ENCODE measurements at places on chromosomes 6 and 20.

DNA sequence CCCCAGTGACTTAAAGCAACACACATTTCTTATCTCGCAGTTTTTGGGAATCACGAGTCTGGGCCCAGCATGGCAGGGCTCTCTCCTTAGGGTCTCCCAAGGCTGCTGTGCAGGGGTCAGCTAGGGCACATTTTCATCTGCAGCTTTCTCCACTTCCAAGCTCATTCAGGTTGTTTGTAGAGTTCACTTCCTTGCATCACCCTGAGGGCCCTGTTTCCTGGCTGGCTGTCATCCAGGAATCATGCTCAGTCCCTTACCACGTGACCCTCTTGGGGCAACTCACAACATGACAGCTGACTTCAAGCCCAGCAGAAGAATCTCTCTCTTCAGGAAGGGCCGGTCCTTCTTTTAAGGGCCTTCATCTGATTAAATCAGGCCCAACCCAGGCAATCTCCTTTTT is 21.3 kb downstream of the SNAP25 start:
- DNase-seq, result no peak

DNA sequence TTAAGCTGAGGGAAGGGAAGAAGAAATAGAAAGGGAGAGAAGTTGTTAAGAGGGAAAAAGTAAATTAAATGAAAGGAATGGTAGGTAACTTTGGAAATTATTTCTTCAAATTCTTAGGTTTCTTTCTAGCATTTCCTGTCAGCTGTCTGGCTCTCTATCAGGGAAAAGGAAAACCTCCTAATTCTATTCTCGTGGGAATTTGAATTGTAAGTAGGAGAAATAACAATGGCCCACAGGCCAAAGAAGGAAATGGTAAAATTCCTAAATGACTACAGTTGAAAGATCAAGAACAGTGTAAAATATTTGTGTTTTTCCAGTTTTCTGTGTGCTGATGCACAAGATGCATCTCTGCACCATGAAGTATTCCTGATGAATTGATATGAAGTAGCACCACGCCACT is 173.0 kb downstream of the IBTK start:
- no peak for DNase-seq

GRCh38 chr20:1130847-1131246 is 12.4 kb downstream of the PSMF1 start:
- DNase-seq, result no peak

- DNase-seq, result no peak
Measured at GRCh38 chr6:21158873-21159272, 434.7 kb upstream of the SOX4 start.

DNA sequence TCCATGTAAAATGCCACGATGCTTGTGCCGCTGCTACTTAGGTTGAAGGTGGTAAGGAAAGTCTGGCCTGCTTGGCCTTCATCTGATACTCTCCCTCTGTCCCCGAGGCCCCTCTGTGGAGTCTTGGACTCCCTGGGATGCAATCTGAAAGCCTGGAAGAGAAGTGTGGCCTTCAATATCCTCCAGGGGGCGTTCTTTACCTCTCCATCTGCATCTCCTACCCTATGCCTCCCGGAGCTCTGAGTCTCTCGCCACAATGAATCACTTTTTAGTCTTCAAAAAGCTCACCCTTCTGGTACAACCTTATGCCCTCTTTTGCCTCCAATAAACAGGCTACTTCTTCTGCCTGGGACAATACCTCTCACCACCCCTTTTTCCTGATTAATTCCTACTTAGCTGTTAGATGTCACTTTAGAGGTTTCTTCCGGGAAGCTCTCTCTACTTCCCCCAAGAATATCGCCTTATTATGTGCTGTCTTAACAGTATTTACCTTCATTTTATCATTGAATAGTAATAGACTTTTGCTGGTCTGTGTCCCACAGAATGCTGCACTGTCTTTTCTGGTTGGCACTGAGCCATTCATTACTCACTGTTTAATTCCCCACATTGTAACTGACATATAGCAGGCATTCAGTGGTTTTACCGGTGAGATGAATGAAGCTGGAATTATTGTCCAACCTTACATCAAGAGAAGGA is 13.9 kb upstream of the ATG5 start:
- no peak for DNase-seq

- no peak for DNase-seq
Measured at GRCh38 chr6:37936906-37937305, 117.4 kb downstream of the ZFAND3 start.

DNA sequence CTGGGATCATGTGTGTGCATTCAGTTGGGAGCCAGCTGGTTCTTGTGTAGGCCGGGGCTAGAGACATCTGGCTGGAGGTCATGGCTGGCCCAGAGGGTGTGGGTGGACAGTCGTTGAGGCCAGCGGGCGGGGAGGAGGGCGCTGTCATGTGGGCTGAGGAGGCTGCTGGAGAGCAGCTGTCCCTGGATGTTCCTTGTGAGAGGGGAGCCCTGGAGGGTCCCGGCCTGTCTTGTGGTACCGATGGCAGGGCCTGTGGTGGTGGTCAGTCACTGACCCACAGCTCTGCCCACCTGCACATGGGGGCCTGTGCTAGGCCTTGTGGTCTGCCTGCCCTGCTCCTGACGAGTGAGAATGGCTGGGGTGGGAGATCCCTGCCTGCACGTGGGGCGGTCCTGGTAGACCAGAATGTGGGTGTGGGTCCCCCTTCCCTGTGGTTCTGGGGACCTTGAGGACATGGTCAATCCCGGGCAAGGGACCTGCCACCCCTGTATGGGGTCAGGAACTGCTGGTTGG is 1.9 kb upstream of the C20orf204 start:
- no peak for DNase-seq

DNA sequence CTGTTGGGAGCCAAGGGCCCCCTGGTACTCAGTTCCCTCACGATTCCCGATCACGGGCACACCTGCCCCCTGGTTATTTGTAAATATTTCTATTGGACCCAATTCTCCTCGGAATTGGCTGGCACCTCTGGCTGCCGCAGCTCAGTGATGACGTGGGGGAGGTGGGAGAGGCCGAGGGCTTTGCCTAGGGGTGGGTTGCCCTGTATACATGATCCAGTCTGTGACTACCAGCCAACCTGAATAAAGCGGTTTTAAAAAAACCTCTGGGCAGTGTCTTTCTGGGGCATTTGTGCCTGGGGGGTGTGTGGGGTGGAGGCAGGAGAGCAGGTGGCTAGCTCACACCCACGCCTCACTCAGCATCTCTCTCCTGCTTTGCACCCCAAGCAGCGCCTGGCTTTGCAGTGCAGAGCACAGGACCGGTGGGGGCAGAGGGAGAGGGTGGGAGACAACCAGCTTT is 42.2 kb downstream of the VSTM2L start:
- DNase-seq, result no peak

DNA sequence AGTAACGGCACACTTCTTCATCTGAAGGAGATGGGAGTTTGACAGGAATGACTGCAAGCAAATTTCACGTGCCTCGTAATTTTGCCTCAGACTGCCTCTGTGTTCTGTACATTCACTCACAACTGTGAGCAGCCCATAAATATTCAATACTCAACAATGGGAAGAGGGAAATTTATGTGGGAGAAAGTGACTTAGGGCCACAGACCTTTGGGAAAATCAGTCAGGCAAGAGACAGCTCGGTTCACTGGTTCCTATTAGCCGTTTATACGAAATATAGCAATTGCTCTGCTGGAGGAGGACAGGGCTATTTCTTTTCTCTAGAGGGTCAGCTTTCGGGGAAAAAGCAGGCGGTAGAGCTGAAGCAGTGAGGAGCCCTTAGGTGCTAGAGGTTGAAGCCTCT is 28.0 kb downstream of the OPN5 start:
- DNase-seq, result no peak

DNA sequence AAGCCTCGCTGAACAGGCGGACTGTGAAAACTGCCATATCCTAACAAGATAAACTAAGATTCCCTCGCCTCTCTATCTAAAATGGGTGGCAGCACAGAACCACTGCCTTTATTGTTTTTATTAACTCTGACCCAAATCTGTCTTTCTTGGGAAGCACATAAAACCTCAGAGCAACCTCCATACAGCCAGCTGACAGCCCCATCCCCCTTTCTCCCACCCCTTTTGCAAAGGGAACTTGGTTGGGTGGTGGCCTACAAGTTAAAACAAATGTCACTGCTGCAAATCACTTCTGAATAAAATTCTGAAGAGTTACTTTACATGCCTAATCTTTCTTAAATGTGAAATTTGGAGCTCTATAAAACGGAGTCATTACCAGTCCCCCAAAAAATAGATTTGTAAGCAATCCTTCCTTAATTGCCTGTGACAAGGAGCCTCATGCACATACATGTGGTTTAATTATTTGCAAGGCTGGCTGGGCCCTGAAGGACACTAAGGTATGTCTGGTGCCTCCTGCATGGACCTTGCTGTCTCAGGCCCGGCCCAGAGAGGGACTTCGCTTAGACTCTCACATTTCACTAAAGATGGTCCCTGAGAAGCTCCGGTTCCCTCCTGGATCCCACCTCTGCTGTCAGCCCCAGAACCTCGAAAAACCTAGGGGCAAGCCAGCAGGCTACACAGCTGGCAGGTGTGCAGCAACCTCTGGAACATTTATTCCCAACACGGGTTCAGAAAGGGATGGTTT is 21.7 kb downstream of the PXDC1 start:
- DNase-seq, result no peak

DNA sequence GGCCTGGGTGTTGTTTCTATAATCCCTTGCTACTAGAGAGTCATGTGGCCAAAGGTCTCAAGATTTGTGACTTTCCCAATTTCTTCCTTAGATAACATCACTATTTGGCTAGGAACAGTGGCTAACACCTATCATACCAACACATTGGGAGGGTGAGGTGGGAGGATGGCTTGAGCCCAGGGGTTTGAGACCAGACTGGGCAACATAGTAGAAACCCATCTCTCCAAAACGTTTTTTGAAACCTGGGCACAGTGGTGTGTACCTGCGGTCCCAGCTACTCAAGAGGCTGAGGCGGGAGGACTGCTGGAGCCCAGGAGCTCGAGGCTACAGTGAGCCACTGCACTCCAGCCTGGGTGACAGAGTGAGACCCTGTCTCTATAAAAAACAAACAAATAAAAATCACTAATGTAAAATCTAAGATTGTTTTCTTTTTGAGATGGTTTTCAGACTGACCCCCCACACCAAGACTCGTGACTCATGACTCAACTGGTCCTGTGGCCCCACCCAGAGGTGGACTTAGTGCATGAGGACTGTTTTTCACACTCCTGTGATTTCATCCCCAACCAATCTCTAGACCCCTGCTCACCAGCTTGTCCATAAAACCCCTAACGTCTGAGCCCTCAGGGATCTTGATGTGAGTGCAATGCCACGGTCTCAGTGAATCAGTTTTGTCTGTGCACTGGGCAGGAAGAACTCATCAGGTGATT is 48.3 kb upstream of the KIF16B start:
- DNase-seq, result no peak

GRCh38 chr6:16698162-16698533 is 63.1 kb downstream of the ATXN1 start:
- no peak for DNase-seq

GRCh38 chr6:124887872-124888580 is 74.2 kb upstream of the RNF217 start:
- DNase-seq, result no peak

- DNase-seq, result no peak
Measured at GRCh38 chr6:44272999-44273566, 2.8 kb downstream of the TMEM151B start.

- no peak for DNase-seq
Measured at GRCh38 chr20:47262365-47263013, 94.0 kb downstream of the ZMYND8 start.

DNA sequence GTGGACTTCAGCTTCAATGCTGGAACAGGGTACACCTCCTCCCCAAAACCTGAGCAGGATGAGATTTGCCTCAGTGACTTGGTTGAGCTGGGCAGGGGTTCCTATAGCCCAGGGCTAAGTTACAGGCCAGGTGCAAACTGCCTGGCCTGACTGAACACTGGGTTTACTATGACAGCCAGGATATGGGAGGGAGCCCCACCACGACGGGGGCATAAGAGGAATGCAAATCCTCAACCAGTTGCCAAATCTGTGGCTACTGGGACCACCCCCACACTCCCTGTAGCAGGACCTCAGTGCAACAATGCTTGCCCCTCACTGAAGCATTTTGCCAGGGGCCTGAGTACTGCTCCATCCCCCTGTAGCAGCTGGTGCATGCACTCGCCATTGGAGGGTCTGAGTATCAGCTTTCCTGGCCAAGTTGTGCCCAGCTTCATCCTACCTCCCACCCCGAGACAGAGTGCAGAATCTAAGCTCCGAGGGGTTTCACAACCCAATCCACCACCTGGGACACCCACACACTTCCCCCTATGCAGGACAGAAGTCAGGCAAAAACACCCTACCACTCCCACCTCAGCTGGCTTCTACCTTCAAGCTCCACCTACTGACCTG is 27.6 kb downstream of the TREML4 start:
- no peak for DNase-seq

- no peak for DNase-seq
Measured at GRCh38 chr6:31871046-31871659, 7.6 kb downstream of the SLC44A4 start.

- DNase-seq, result no peak
Measured at GRCh38 chr20:62787866-62788265, 8.4 kb upstream of the MRGBP start.

GRCh38 chr6:135250751-135251497 is 69.8 kb downstream of the MYB start:
- DNase-seq, result no peak

DNA sequence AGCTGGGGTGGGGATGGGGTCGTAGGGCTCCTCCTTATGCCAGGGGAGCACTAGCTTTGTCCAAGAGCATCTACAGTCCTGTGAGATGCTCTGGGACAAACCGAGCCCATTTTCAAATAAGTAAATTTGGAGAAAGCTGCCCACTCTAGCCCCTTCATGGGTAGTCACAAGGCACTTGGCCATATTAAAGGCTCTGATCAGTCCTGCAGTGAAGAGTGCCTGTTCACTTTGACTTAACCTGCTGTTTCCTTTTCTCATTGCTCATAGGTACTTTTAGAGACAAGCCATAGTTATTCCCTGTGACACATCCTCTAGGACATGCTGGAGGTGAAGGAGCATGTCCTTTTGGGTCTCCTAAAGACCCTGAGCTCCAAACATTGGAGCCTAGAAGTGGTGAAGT is 38.4 kb downstream of the FAM110A start:
- no peak for DNase-seq

GRCh38 chr6:106614592-106615257 is 14.6 kb downstream of the RTN4IP1 start:
- no peak for DNase-seq

DNA sequence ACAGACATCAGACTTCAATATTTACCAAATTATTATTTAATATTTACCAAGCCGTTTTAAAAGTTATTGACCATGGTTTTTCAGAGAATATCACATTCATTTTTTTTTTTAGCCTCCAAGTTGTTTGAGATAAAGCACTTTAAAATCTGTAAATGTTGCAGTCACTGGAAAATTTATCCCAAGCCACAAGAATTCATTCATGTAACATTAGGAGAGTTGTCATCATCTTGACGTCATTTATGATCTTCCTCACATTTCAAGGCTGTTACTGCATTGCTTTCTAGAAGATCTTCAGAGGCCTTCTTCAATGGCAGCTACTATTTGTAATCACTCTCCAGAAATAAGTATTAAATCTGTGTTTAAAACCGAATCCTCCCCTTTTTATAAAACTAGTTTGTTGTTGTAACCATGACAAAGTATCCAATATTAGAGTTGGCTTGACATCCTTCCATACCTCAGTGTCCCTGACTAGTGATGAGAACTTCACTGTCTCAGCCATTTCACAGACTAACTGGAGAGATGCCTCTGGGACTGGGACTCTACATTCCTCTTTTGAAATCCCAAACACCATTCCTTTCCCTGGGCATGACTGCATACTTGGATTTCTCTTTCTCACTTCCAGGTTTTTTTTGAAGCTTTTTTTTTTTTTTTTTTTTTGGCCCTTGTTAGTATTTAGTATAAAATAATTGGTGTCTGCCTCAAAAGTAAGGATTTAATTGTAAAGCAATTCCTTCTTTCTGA is 100.1 kb downstream of the ZFAND3 start:
- DNase-seq, result no peak
